ENCODE measurements at places on chromosomes 5 and 9.

GRCh38 chr9:118567861-118568260, 801.4 kb downstream of the BRINP1 start:
- DNase-seq: no peak

- no peak for DNase-seq
Measured at GRCh38 chr5:9547122-9547947, 1.5 kb upstream of the SEMA5A start.

DNA sequence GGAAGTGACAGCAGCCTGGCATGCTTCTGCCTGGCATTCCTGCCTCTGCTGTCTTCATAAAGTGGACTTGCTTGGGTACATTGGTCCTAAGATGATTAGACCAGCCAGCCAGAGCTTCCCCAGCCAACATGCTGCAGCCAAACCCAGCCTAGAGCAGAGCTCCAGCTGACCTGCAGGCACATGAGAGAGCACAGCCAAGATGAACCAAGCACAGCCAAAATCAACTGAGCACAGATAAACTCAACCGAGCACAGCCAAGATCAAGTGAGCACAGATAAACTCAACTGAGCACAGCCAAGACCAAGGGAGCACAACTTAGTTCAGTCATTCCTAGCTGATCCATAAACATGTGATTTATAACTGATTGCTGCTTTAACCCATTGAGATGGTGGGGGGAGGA, 266.5 kb downstream of the MSX2 start:
- no peak for DNase-seq

DNA sequence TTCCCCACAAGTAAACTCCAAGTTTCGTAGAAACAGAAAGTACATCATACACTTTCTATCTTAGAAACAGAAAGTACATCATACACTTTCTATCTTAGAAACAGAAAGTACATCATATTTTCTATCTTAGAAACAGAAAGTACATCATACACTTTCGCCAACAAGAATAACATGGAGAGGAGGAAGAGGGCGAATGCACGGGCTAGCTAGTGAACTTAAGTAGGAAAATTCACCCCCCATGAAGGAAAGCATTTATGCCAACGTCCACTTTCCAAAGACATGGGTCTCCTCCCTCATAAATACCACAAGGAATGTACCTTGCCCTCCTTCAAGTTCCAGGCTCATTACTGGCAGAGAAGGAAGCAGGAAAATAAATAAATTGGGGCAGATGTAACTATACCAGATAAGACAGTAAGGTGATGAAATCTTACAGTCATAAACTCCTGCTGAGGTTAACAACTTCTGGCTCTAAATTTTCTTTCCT, 64.7 kb downstream of the FRMD3 start:
- no peak for DNase-seq

- peak; percentile 32 for DNase-seq
Measured at GRCh38 chr5:82641331-82642003, 363.3 kb upstream of the RPS23 start.

DNA sequence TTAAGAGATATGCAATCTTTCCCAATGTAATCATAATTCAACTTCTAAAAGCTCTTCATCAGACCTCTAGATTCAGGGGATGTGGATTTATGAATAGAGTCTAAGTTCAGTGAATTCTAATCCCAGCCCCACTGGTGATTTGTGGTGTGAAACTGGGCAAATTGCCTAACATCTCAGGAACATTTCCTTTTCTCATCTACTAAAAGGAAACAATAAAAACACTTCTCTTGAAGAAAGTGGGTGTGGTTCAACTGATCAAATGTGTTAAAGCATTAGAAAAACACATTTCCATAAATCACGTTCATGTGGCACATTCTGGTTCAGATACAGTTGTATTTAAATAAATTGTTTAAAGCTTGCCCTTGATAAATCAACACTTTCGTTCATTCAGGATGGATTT, 631.7 kb upstream of the CDH6 start:
- DNase-seq: no peak

DNA sequence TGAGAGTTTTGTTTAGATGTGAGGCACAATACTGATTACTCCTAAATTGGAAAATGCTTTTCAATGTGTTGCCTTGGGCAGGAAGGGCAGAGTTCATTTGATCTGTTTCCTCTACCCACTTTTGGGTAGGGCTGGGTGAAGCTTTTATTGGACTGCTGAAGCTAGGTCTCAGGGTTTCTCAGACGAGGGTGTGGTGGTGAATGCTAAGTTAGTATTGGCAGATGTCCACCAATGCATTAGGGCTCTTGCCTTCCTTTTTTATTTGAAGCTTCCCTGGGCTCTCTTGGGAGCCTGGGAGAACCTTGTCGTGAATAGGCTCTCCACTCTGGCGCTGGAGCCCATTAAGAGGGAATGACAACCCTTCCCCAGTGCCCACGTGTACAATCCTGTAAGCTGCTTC, 23.1 kb downstream of the SPTAN1 start:
- DNase-seq: no peak

- no peak for DNase-seq
Measured at GRCh38 chr5:74465724-74466123, 174.8 kb downstream of the ENC1 start.

DNA sequence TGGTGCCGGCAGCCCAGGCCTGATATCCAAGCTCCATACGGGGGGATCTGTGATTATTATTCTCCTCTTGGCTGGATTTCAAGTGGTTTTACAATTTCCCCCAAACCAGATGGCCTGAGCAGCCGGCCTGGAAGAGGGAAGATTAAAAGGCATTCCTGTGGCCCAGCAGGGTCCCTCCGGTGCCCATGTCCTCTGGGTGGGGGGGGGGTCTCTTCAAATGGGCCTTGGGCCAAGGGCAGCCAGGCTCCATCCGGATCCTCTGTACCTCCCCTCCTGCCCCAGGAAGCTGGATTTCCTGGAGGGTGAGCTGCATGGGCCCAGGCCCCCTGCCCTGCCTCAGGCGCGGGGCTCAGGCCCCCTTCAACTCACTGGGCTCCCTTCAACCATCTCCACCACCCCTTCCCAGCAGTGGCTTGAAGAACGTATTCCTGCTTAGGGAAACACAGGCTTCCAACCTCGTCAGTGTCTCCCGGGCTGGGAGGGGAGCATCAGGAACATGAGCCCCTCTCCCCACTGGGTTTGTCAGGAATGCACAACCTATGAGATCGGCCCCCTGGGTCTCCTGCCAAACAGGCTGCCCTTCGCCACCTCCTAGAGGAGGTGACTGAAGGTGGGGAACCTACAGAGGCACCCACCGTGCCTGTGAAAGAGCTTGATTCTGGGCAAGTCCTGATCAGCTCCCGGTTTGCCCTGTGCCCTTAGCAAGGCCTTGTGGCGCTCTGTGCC, 62.9 kb upstream of the ORM1 start:
- DNase-seq: no peak
